Activated CD8-positive, alpha-beta memory T cell treated with anti-CD3 and anti-CD28 coated beads, Interleukin-2, amount 50 U/mL, for 4 hours (primary cell): ENCODE measurements at places on chromosomes 7 and 10.

GRCh38 chr10:22477334-22478287, 132.3 kb downstream of the SPAG6 start:
- DNase-seq = no peak

DNA sequence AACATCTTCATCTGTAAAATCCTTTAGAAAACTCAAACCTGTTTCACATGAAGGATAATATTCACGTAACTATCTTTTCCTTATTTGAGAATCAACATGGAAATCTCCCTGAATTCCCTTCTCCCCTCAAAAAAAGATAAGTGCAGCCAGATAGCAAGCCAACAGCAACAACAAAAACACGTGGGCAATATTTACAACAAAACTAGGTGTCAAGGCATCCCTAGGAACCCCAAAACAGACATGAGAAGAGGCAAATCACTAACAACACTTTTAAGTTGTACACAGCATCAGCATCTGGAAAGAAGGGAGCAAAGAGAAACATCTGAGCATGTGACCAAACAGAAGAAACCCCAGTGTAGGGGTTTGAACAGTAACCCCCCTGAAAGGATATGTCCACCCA, 12.2 kb downstream of the ARHGAP21 start:
- DNase-seq = no peak

DNA sequence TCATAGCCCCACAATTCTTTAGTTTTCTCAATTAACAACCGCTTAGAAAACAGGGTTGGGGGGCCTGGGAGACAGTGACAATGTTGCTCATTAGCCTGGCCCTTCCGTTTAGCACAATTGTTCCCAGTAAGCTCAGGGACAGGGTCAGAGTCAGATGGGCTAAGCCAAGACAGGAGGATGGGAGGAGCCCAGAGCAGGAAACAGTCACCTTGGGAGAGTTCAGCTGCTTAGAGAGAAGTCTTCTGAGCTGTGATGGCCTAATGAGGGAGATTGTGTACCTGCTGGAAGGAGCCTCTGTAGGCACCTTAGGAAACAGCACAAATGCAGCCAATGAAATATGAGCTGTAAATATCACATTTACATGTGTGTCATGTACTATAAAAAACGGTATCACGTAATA, 35.9 kb downstream of the SVOPL start:
- no peak for DNase-seq

- no peak for DNase-seq
Observed at GRCh38 chr10:97097084-97097433, 88.7 kb downstream of the SLIT1 start.

DNA sequence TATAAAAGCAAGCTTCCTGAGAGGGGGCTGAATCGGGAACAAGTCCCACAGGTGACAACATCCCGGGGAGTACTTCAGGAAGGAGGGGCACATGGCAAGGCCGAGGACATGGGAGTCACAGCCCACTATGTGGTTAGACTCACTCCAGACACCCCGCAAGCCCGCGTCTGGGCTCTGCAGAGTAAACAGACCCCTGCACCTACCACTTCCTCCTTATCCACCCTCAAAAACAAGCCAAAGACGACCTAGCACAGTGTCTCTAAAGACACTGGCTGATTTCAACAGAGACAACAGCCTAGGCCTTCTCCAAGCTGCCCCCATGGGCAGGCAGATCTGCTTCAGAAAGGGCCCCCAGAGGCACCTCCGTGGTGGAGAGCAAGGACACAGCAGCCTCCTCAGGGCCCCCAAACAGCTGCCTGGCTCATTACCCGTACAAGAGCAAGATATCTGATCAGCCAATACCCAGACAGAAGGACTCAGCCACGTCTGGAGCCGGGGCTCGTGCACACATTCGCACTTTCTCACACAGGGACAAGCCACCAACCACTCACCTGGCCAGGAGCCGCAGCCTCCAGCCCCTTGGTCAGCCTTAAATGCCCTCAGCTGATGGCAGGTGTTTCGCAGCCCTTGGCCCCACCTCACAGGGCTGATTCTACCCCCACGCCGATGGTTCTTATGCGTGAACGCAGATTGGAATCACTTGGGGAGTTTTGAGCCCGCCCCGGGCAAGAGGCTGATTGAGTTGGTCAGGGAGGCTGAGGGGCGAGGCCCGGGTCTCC, 10.7 kb upstream of the KPNA7 start:
- DNase-seq = no peak

- no peak for DNase-seq
Observed at GRCh38 chr7:157008206-157009169, 2.0 kb downstream of the MNX1 start.

- DNase-seq = no peak
Observed at GRCh38 chr10:50593523-50594376, 30.0 kb downstream of the SGMS1 start.

DNA sequence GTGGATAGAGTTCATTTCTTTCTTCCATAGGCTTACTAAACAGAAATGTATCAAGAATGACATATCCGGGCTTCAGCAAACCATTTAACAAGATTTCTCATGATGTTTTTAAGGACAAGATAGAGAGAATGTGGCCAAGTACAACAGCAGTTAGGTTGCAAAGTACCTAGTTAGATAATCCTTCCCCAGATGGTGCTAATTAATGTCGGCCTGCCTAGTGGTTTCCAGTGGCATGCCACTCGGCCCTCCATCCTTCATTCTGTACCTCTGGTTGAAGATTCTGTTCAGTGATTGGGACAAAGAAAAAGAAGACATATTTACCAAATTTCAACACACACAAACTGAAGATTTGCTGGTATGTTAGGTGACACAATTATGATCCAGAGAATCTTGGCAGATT, 212.1 kb downstream of the MACC1 start:
- no peak for DNase-seq

DNA sequence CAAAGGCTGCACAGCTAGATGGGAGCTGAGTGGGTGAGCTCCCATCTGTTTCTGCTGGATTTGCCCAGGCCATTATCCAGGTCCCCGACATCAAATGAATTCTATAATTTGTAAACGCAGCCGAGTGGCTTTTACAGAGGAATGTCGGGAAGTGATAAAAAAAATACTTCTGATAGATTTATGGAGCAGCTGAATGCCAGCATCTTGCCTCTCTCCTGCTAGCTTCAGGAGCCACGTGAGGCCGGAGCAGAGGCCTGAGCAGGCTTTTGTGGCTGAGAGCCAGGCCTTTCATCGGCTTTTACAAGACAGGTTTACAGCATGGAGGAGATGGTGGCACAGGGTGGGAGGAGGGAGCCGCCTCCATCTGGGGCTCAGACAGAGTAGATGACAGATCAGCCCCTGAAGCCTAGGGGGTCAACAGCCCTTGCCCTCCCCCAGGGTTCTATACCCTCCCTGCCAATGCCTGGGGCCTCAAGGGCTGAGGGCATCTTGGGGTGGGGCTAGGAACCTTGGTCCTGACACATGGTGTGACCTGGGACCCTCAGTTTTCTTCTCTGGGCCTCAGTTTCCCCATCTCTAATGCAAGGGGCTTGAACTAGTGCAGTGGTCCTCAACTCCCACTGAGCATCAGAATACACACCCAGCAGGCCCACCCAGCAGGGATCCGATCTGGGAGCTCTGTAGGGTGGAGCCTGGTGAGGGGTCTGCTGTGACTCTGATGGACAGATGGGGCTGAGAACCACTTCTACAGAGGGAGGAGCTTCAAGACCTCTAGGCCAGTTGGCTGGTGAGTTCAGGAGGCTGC, 44.2 kb upstream of the PCBD1 start:
- no peak for DNase-seq

GRCh38 chr10:28679581-28680357, 2.4 kb downstream of the BAMBI start:
- DNase-seq = no peak

- no peak for DNase-seq
Observed at GRCh38 chr7:16926283-16926682, 44.5 kb upstream of the AGR3 start.

DNA sequence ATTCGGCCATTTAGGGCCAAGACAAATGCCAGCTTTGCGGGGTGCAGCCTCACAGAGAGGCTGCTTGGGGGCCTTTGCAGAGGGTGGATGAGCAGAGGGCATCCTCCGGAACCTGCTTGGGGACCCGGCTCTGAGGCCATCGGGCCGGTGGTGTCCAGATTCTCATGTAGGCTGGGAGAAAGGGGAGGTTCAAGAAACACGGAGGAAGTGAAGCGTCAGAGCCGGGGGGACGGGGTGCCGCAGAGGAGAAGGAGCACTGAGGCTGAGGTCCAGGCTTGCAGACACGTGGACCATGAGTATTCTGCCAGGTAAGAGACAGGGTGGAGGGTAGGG, 150.7 kb upstream of the SHH start:
- DNase-seq = no peak

- no peak for DNase-seq
Observed at GRCh38 chr10:120392245-120392644, 64.8 kb upstream of the PLPP4 start.

DNA sequence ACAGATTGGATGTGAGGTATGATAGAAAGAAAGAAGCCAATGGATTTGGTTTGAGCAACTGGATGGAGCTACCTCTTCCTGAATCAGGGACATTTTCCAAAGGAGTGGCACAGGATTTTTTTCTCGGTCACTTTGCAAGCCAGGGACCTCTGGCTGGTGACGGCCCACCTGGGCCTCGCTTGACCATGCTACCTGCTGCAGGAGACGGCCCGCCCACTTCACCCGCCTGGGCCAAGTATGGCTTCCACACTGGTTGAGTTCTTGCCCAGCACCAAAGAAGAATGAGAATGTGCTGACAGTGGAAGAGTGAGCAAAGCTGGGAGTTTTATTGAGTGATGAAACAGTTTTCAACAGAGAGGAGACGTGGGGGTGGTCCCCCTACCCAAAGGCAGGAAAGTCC, 24.5 kb upstream of the SH3PXD2A start:
- no peak for DNase-seq

DNA sequence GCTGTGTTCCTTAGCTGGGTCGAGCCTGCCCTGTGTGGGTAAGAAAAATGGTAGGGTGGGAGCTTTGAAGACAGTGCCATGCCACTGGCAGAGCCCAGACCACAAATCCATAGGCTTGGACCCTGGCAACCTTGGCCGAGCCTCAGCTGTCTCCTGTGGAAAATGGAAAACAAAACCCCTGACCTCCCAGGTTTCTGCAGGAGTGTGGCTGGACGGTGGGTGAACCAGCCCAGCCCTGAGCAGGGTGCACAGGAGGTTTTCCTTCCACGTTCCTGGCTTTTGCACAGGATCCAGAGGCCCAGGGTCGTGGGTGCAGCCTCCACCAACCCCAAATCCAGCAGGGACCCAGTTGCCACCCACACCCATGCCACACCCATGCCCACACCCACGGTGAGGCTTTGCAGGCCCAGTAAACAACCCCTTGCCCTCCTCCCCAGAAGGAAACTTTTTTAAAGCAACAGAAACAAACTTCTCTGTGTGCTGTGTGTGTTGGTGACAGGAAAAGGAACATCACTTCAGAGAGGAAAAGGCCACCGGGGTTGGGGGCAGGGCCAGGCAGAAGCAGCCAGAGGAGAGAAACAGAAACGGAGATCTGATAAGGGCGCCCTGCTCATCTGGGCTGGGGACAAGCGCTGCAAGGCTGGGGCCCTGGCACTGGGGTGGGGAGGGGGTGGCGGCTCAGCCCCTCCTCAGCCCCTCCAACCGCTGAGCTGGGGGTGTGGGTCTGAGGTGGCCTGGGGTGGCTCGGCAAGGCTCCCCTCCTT, 20.7 kb upstream of the ZMIZ1 start:
- DNase-seq = peak; percentile 42

GRCh38 chr10:132939957-132940790, 2.2 kb downstream of the CFAP46 start:
- no peak for DNase-seq

DNA sequence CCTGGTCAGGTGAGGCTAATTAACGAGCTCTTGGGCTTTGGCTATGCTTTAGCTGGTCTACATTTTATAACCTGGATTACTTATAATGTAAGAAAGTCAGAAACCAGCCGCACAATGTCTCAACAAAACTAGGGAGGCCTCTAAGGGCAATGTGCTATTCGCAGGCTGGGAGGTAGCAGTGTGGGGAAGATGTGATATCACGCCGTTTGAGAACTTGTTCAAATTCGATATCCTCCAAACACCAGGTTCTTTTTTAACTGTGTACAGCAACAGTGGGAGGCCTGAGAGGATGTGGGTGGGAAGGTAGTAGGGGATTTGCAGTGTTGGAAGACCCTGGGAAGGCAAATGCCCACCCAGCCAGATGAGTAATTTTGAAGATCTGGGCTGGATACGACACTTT, 184.5 kb downstream of the JAZF1 start:
- DNase-seq = no peak

DNA sequence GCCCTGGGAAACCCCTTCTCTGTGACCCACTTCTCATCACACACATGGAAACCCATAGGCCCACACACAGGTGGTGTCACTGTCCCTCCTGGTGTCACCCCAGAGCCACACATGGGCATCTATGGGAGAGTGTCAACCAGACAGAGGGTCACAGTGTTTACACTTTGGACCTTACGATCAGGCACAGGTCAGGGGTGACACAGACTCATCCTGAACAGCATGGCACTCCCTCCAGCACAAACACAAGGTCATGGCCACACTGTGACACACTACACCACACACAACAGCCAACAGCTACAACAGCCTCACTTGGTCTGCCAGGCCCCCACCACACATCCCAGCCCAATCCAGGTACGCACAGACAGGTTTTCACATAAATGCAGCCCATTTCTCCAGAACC, 6.2 kb downstream of the TLX1 start:
- DNase-seq = no peak

DNA sequence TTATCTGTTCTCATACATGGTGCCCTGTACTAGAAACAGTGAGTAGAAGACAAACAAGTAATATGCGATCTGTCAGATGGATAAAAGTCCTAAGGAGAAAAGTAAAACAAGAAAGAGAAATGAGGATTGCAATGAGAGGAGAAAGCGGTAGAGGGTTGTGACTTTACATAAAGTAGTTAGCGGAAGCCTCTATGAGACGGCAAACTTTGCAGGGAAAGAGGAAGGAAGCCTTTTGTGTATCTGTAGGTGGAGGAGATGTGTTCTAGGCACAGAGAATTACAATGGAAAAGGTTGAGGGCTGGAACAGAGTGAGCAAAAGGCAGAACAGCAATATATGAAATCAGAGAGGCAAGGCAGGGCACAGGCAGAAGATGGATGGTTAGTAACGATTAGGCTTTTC, 150.4 kb upstream of the SEMA3E start:
- DNase-seq = no peak

DNA sequence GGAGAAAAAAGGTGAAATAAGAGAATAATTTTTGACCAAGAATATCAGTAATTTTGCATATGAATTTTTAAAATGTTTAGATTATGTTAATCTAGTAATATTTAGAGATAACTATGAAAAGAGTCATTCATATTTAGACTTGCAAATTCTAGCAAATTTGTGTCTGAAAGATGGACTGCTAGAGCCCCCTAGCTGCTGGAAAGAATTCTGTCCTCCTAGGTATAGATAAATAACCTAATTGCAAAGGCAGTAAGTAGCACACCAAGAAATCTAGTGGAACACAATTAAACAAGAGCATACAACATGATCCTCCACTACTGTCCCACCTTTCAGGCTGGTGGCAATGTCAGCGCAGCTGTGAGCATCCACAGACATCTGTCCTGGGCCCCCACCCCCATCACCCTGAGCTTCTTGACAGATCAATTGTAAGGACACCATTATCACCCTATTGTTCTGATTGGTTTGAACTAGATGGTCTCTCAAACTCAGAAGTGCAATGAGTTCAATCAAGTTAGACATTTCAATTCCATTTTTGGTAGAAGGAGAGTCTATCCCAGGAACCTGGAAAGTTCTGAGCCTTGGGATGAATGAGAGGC, 15.0 kb upstream of the GFRA1 start:
- DNase-seq = no peak
